ENCODE measurements at places on chromosomes 2 and 18. TPM values are rescaled to one million over a fixed set of nuclear protein-coding genes. Genes with fewer than 3 reads are reported as not detected.
A peak's percentile ranks its signal among the peaks of the same experiment; 100 is the strongest.

GRCh38 chr2:28445448-28446258 lies 50.2 kb upstream of the PLB1 start:
- no peak for DNase-seq

GRCh38 chr2:190792956-190793888 lies 87.4 kb upstream of the GLS start:
- no peak for DNase-seq

GRCh38 chr2:61438670-61439069 lies 32.2 kb downstream of the USP34 start:
- no peak for DNase-seq

DNA sequence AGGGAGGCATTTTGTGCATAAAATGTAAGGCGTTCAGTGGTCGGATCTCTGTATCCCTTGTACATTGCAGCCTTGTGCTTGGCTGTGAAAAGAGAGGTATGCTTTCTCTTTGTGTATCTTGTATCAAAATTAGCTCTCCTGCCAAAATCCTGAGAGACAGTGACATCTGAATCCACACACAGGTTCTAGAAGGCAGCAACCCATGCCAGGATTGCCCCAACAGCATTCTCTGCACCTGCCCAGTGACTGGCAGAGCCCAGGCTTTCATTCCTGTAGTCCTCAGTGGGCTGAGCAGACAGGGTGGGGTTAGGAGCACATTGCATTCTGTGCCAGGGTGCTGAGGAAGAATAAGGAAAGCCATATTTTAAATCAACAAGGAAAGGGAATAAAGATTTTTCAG lies 740.3 kb upstream of the RAB6C start:
- DNase-seq = no peak

DNA sequence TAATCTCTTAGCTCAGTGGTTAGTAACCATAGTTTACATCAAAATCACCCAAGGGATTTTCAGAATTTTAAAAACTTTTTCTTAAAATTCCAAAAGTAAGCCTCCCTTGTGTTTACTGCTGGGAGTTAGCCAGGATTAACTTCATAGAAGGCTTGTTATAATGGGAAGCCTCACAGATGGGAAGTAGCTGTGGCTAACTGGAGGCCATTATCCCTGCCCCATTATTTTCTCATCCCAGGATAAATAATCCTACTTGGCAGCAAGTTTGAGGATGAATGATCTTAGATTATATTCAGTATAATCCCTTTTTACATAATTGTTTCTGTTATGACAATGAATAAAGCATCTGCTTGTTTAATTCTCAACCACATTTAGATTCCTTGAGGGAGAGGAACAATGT lies 25.5 kb downstream of the PLEK start:
- no peak for DNase-seq

GRCh38 chr2:61367177-61367576 lies 103.7 kb downstream of the USP34 start:
- no peak for DNase-seq

DNA sequence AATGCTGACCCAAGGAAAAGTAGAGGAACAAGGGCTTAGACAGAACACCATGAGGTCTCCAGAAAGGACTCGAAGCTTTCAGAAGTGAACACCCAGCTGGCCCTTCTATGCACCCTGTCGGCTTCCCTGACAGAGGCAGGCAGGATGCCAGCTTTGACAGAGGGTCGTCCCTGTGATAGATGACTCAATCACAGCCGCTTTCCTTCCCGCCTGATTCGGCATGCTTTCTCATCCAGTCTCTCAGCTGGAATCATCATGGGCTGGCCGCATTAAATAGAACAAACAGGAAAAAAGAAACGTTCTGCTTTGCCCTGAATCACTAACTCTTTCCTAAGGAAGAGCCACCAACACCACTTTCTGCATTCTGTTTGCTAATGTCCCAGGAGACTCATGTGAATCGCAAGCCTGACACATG lies 140.3 kb upstream of the RAB12 start:
- no peak for DNase-seq

- DNase-seq = no peak
Observed at GRCh38 chr18:22307528-22307927, 110.2 kb downstream of the CTAGE1 start.

DNA sequence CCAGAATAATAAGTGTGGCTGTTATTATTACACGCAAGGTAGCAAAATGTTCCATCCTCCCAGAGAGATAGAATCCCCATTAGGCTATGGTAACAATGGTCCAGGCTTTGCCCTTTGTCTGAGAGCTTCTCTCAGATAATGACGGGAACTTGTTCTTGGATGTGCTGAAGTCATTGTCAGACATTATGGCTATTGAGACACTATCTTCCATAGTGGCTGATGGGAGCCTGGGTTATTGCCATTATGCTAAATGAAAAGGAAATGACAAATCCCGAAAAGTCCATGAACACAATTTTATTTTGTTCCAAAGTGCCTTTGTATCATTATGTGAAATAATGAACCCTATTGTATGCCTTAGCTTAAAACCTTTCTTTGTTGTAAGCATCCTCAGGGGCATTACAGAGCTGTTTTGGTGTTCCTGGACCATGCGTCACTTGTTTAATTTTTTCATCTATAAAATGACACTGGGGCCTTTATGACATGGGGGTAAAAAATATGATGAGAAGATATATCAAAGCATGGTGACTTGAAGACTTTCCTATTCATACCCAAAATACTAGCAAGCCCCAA lies 218.5 kb downstream of the KCNS3 start:
- no peak for DNase-seq

DNA sequence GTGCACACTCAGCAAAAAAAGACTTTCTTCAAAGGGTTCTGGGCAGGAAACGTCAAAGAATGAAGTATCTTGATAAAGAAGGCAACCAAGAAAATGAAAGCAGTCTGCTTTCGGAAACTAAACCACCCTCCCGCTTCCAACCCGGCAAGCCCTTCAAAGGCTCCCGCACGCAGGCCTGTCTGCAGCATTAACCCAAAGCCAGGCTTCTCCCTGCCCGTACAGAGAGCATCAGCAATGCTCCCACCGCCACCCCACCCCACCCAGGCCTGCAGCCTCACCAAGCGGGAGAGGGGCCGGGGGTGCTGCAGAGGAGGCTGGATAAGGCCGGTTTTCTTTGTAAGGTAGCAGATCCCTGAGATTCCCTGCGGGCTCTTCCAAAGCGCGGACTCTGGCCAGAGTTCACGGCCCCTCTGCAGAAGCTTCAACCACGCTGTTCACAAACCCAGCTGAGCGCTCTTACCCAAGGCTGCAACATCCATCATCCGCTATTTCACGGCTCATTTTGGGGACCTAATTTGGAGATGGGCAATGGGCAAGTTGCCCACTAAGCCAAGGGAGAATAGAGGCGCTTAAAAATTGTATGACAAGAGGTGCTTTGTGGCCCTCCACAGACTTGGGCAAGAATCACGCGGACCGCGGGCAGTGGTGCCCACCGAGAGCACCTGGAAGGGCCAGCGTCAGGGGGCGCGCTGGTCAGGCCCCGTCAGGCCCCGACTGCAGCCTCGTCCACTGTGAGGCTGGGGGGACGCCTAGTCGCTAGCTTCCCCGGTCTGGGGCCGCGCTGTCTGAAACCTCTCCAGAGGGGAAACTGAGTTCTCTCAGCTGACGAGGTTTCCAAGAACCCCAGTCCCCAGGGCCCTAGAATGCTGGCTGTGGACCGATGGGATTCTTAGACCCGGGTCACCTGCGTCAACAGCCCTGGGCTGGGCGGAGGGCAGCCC lies 225.4 kb upstream of the ID2 start:
- no peak for DNase-seq

GRCh38 chr18:12005538-12006487 lies 24.5 kb downstream of the IMPA2 start:
- no peak for DNase-seq

DNA sequence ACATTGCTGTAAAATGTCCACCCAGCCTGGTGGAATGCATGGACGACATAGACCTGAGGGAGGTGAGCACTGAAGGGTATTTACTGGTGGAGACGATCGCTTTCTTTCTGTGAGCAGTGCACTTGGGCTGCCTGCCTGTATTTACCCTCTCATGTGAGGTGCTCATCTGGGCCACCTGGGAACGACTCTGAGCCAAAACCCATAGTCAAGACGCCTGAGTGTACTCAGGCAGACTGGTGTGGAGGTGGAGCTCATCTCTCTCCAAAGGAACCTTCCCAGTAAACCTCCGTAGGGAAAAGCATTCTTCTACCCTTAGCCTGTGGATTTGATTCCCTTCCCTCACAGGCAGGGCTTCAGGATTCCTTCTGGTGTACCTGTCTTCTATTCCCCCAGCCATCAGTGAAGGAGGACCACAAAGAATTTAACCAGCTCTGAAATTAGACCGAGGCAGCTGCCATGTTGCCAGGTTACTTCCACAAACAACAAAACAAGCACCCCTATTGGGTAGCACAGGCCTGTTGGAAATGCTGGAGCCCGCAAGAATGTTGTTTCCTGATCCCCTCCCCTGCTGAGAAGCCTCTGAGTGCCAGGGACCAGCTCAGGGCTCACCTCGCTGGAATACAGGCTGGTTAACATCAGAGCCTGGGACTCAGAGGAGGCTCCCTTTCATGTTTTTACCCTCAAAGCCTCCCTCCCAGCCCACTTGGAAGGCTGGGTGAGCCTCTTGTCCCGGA lies 47.5 kb upstream of the TXNDC2 start:
- no peak for DNase-seq

GRCh38 chr18:53380063-53380639 lies 844.3 kb downstream of the MBD2 start:
- DNase-seq = no peak

- DNase-seq = no peak
Observed at GRCh38 chr18:40208958-40209357, 1746.1 kb upstream of the PIK3C3 start.

GRCh38 chr2:181163139-181163538 lies 182.7 kb downstream of the UBE2E3 start:
- no peak for DNase-seq

- DNase-seq = peak; percentile 56
Observed at GRCh38 chr2:101697124-101698013, at the start of gene MAP4K4. TSS of gene MAP4K4 (plus strand) at chr2:101697707. CDS start at chr2:101698081, 374 bp downstream.

GRCh38 chr2:224722770-224723169 lies 6.6 kb upstream of the CCDC195 start:
- no peak for DNase-seq

GRCh38 chr2:239928391-239929350 lies 96.5 kb downstream of the NDUFA10 start:
- DNase-seq = no peak

DNA sequence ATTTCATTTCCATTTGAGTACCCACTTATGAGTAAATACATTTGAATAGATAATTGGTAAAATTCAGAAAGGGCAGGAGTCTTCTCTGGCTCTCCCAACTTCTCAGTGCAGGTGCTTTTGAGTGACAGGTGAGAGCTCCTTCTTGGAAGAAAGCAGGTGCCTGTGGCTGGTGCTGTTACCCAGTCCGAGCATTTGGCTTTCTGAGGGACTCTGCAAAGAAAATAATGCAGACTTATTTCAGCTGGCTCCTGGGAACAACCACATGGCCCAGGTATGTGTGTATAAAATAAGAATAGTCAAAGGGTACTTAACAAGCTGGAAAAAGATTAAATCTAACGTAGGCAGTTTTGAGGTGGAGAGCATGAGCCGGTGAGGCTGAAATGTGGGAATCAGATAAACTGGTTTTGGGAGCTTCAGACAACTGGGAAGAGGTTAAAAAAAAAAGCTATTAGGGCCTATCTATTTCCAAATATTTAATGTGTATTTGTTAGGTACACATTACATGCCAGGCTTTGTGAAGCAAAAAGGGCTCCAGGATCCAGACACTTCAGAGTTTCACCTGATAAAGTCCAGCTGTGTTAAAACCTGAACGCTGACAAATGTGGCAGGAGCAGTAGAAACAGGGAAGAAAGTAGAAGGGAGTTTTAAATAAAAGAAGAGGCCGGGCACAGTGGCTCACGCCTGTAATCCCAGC lies 20.6 kb downstream of the ZNF236 start:
- DNase-seq = no peak

- DNase-seq = no peak
Observed at GRCh38 chr2:157172239-157172638, 85.3 kb upstream of the GALNT5 start.

DNA sequence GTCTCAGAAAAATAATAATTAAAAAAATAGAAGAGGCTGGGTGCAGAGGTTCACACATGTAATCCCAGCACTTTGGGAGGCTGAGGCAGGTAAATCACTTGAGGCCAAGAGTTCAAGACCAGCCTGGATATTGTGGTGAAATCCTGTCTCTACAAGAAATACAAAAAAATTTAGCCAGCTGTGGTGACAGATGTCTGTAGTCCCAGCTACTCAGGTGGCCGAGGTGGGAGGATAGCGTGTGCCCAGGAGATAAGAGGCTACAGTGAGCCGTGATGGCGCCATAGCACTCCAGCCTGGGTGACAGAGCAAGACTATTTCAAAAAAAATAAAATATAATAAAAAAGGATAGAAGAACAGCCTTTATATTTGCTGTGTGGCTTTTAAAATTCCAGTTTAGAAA lies 35.9 kb downstream of the SMC6 start:
- no peak for DNase-seq

GRCh38 chr2:40292291-40292690 lies 159.6 kb downstream of the SLC8A1 start:
- no peak for DNase-seq

GRCh38 chr2:146392186-146392585 lies 1452.6 kb upstream of the ACVR2A start:
- DNase-seq = no peak

- DNase-seq = no peak
Observed at GRCh38 chr2:76506538-76506937, 795.8 kb upstream of the GCFC2 start.

DNA sequence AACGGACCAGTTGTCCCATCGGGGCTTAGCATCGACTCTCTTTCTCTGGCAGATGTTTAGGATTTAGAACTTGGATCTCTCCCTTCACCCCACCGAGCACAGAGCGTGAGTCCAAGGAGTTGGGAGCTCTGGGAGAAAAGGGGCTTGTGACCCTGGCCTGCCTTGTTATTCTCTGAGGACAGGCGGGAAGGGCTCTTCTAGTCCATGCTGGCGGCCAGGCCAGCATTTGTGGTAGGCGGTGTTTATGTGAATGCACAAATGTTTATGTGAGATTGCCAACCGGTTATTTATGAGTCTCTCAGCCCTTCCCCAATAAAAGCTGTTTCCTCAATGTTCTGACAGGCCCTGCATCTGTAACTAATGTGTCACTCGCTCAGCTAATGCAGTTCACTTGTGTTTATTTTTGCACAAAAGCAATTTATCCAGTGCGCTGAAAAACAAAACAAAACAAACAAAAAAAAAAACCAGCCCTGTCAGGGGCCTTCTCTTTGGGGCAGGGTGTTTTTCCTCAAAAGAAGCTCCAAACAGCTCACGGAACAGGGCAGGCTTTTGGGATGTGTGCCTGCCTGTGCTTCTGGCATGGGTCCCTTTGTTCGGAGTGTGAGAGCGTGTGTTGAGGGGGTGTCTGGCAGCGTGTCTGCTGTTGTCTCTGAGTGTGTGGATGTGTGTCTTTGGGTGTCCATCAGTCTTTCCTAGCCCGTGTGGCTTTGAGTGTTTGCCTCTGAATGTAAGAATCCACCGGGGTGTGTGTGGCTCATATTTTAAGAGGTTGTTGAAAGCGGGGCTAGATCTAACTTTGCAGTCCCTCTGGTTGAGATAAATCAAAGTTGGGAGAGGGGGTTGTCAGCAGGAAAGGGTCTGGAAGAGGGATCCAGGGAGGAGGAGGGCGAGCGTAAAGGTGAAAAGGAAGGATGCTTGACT lies 52.8 kb upstream of the HAAO start:
- no peak for DNase-seq

The IL1RN gene
- total RNA-seq = 8.6 TPM

The UGT1A3 gene
- total RNA-seq = not detected

The MATN3 gene
- 1.8 TPM for total RNA-seq

The NEU2 gene
- not detected for total RNA-seq

The TMEM169 gene
- not detected for total RNA-seq

The RAB17 gene
- total RNA-seq = 6.5 TPM

The TACR1 gene
- total RNA-seq = 3.9 TPM

The AMER3 gene
- total RNA-seq = not detected

The ERICH2 gene
- not detected for total RNA-seq

The HOXD10 gene
- not detected for total RNA-seq

The UGT1A8 gene
- total RNA-seq = not detected

All from thoracic aorta (tissue), 2 donors.